ENCODE measurements at places on chromosomes 7 and 10.

DNA sequence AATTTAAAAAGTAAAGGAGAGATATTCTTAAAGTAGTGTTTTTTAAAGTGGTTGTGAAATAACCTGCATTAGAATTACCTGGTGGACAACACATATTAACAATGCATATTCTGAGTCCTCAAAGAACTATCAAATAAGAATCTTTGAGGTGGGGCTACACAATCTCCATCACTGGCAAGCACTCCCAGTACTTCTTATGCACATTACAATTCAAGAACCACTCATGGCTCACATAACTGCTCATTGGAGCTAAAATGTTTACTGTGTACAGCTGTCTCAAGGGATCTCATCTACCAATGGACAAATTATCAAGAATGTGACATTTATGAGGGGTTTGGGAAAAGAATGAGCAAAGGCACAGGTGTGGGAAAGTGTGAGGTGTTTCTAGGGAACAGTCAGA, 692.0 kb downstream of the PHTF2 start:
- DNase-seq: no peak

- no peak for DNase-seq
These were observed 69.8 kb downstream of the EGFR start for GRCh38 chr7:55088620-55089019.

- no peak for DNase-seq
These were observed 9.3 kb downstream of the CALML5 start for GRCh38 chr10:5490032-5490431.

DNA sequence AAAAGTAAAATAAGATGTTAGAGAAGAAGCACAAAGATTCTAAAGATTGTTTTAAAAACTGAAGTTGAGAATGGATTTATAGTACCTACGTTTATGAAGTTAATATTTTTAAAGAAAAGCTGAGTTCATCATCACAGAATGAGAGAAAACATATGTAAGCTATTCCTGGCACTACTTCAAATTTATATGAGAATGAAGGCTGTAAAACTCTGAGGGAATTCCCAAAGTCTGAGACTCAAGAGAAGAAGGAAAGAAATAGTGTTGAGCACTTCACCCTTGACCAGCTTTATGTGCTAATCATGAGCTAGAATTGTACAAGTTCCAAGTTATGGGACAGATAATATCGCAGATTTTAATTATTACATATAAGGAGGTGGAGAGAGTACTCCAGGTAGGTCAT, 323.7 kb upstream of the GNAI1 start:
- DNase-seq: no peak

GRCh38 chr10:132675031-132675740, 110.8 kb downstream of the NKX6-2 start:
- no peak for DNase-seq

All from activated CD4-positive, alpha-beta T cell treated with anti-CD3 and anti-CD28 coated beads for 36 hours (primary cell).